Mucosa of gallbladder (tissue), 1 donor: ENCODE measurements at places on chromosomes 5 and 9.

DNA sequence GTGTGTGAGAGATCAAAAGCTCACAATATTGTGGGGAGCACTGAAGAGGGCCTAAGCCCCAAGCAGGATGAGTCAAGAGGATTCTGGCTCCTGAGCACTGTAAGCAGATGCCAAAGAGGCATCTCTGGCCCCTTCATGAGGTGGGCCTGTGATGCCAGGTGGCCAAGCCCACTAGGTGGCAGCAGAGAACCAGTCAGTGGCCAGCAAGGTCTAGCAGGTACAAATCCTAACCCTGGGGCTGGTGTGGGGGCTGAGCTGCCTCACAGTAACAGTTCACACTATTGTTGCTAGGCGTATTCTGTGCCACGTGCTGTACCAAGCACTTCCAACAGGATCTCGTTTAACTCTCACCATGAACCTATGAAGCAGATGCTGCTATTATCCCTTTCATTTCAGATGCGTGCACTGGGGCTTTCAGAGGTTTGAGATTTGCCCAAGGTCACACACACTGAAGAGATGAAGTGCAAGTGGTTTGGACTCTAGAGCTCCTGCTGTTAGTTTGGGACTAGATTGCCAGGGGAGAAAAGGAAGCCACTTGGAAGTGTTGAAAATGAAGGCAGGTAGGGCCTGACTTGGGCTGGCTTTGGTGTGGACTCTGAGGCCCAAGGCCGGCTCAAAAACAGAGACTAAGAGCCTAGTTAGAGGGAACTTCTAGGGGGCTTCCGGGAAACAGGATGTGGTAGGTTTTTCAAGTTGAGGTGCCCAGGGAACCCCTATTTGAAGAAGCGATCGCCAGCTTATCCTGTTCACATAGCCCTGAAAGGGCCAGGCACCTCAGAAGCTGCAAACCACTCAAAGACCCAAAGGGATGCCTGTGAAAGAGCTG is 4.4 kb upstream of the MLANA start:
- DNase-seq = peak; percentile 76

GRCh38 chr5:142749321-142749720 is 20.9 kb upstream of the ARHGAP26 start:
- DNase-seq = no peak

DNA sequence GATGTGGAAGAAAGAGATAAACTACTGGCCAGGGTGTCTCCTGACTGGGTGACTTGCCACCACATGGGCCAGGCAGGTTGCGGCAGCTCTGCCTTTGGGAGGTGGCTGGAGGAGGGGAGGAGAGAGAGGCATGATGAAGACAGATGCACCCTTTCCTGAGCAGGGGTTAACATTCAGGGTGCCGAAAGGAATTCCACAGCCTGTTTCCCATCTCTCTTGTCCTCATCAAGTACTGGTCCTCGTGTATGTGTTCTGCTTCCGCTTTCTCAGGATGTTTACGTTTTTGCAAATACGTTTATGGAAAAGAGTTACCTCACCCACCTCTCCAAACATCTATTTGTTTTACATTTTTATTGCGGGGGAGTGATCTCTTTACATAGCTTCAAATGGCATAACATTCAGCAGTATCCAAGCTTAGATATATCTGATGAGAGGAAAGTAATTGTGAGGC is 73.4 kb downstream of the C9orf85 start:
- DNase-seq = no peak

DNA sequence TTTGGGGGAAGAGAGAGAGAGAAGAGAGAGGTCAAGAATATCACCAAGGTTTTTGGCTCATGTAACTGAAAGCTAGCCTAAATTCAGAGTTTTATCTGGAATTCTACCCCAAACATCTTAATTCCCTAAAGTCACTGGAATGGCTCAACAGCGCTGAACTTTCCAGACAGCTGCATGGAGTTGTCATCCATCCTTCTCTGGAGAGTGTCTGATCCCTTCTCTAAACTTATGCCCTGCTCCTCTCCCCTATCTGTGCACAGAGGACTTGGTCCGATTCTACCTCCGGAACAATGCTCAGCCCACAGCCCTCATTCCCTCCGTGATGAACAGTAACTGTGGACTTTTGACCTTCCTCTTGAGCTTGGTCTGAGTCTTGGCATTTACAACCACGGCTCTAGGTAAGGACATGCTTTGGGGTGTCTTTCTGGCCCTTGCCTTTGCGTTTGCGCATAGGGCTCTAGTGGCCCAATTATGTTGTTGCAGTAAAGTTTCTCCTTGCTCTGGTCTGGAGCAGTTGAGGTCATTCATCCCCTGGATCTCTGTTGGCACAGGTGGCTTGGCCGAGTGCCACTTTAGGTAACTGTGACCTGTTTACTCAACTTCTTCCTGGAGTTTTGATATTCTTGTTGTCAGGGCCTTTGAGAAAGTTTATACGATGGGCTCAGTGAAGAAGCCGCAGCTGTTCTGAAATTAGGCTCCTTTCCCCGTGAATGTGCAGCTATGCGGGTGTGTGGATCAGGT is 18.3 kb upstream of the CD180 start:
- peak; percentile 59 for DNase-seq

DNA sequence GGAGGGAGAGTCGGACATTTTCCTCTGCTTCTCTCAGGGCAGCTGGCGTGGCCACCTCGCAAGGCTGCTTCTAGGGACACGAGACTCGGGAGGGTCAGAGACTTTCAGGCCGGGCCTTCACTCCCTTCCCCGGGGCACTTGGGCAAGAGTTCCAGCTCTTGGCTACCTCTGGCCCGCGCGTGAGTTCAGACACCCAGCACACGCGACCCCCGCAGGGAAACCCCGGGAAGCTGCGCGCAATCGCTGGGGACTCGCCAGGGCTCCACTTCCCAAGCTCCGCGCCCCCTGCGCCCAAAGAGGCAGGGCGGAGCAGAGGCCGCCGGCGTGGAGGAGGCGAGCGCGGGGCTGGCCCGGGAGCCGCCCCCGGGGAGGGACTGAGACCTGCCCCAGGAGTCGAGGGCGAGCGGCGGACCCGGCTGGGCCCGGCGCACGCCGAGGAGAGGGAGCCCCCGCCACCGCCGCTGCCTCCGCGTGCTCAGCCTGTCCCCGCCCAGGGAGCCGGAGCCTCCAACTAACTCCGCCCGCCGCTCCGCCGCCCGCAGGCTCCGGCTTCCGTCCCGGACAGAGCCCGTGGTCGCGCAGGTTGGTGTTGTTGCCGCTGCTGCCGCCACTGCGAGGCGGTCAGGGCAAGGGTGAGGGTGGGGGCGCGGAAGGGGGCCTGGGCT is at the start of gene PAM:
TSS of gene PAM (plus strand) at position 539 of the 665 bp plus-strand sequence. CDS start 110,891 bp downstream, outside the sequence.
- peak; percentile 62 for DNase-seq

- DNase-seq = no peak
These were observed 20.6 kb downstream of the FAM240B start for GRCh38 chr9:38699337-38699736.

- DNase-seq = no peak
These were observed at the start of gene PRRX2 for GRCh38 chr9:129665389-129665775. Gene PRRX2 (plus strand): TSS chr9:129665647. CDS start chr9:129665868, 221 bp downstream.

DNA sequence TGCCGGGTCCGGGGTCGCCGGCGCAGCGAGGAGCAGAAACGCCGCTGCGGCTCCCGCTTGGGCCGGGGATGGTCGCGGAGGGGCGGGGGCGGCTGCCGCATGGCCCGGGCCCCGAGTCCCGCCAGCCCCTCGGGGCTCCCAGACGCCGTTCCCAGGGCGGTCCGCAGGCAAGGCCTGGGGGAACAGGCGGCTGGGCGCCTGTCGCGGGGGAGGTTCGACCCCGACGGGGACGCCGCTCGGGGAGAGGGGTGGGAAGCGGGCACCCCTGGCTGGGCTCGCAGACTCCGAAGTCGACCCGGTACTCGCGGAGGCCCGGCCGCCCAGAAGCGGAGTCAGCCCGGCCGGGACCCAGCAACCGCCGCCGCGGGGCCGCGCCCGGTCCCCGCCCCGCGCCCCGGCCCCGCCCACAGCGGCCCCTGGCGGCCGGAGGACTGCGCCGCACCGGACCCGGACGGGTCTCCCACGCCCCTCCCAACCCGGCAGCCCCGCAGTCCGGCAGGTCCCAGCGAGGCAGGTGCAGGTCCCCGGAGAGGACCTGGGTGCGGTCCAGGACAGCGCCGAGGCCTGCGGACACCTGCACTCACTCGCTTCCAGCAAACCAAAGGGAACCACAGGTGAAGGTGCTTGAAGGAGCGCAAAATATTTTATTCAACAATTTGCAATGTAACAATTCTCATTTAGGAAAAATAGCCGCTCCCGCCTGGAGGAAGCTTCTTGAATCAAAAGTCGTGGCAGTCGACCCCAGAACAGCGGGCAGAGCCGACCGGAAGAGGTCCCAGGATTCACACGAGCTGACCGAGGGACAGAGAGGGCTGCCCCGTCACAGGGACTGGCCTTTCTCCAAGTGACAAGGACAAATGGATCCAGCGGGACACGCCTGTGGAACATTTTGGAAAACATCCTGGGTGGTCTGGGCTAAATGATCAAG is at the start of gene INPP5E:
TSS of gene INPP5E (minus strand) at position 365 of the 928 bp plus-strand sequence. CDS start 426 bp downstream, outside the sequence.
- DNase-seq = peak; percentile 63

DNA sequence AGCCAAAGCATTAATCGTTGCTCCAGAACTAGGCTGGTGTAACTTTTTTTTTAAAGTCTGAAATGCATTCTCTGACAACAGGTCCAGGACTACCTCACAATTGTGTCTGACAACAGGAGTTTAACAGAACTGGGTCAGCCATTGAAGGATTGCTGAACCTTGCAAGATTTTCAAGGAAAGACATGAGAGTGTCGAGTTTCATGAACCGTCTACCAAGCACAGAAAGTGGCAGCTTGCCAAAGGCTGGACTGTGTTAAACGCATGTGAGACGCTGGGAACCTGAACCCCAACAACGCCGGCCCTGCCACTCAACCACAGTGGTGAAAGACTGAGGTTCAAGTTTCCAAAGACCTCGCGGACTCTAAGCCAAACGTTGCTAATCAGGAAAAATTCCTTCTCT is 79.1 kb downstream of the LHFPL2 start:
- DNase-seq = peak; percentile 41

DNA sequence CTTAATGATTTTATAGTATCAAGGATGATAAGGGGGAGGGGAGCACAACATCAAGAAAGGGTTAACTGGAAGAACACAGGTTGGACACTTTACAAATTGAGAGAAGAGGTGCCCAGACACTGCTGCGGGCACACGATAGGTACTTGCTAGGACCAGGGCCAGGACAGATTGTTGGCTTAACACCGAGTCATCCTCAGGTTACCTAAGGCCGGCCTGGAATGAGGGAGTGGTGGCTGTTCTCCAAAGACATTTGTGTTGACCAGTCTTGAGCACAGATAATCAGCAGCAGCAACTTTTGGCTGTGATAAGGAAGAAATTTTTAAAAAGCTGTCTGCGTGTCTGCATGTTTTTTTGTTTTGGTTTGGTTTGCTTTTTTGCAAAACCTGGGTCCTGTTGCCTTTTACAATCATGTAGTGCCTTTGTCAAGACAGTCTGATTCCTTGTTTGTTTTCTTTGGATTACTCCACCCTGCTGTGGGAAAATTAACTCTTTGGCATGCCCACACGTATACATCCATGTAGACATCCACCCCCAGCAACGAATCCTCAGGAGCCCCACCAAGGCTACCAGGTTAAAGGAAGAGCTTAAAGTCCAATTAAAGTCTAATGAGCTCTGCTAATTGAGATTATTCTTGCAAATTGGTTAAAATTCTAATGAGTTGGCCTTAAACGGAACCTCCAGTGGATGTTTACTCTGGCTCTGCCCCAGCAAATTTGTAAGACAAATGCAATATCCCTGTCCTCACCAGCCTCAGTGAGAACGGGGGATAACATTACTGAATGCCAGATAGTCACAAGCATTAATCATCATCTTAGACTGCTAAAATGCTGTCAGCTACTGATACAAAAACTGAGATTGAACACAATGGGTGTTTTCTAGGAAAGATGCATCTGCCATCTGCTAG is 382.3 kb downstream of the ACTL7B start:
- DNase-seq = no peak

GRCh38 chr9:4738866-4739586 is 2.0 kb downstream of the AK3 start:
- no peak for DNase-seq

DNA sequence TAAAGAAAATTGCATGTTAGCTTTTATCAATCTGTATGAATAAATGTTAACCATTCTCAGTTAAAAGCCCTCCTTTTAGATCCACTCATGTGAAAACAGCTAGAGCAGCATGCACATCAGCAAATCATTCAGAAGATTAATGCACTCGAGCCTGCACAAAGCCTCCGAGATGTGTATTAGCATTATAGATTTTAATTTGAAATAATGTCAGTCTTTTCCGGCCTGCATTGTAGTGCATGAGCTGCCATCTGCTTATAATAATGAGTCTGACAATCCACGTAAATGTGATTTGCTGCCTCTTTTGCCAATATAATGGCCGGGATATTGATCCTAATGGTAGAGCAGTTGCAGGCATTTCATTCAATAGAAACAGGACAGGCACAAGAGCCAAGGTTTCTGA is 585.1 kb downstream of the IRX1 start:
- DNase-seq = no peak

GRCh38 chr9:6696178-6696577 is 50.6 kb upstream of the GLDC start:
- DNase-seq = no peak

GRCh38 chr9:83582029-83582428 is 40.9 kb upstream of the IDNK start:
- DNase-seq = no peak

GRCh38 chr5:30387974-30388632 is 805.4 kb upstream of the CDH6 start:
- no peak for DNase-seq

DNA sequence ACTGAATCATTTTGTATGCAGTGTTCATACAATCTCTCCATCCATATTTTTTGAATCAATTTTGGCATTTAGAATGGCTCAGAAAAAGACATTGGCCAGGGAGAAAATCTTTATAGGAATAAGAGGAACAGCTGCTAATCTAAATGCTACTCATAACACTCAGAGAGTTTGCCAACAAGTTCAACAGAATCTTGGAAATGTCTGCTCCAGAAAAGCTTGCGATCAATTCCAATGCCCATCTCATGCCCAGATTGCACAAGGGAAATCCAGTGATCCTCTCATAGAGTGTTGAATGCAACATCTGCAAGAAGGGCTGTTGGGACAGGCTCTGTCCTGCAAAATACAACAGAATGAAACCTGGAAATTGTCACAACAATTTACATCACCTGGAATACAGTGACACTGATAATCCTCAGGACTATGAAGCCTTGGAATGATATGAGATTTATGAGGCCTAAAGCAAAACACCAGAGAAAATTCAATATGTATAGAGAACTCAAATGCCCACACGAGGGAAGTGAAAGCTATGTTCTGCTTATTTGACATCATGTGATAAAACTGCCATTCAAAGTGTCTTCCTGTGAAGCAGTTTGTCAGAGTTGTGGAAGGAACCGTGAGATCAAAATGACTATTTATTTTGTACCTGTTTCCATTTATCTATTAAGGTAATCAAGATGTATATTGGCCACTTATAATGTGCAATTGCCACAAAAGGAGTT is 190.1 kb downstream of the PARP8 start:
- no peak for DNase-seq

- DNase-seq = no peak
These were observed 25.6 kb downstream of the CARNMT1 start for GRCh38 chr9:75002422-75003023.
